GOT3 (cell line): ENCODE measurements at places on chromosomes 16 and 17.

DNA sequence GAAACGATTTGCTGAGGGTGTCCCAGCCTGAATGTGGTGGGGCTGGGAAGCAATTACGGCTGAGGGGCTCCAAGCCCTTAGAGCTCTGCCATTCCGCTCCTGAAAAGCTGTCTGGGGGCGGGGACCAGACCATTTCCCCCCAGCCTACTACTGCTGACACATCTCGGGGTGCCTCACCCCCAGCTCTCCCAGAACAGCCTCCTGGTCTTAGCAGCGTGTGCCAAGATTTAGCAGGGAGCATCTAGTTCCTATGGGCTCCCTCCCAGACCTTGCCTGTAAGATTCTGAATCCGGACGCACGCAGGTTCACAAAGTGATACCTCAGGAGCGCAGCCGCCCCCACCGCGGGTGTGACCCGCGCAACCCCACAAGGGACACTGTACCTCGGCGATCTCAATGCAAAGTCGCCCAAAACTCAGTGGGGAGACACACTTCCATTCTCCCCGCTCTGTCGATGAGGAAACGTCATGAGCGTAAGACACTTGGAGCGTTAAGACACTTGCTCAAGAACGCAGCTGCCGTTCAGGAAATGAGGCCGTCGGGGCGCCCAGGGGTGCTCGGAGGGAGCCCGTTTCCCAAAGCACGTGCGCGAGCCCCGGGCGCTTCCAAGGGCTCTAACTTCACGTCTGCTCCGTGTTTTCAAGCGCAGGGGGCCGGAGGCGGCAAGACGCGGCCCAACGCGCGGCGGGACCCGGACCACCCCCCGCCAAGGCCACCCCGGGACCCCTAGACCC lies 629 bp downstream of the GEMIN4 start:
- DNase-seq, result no peak

DNA sequence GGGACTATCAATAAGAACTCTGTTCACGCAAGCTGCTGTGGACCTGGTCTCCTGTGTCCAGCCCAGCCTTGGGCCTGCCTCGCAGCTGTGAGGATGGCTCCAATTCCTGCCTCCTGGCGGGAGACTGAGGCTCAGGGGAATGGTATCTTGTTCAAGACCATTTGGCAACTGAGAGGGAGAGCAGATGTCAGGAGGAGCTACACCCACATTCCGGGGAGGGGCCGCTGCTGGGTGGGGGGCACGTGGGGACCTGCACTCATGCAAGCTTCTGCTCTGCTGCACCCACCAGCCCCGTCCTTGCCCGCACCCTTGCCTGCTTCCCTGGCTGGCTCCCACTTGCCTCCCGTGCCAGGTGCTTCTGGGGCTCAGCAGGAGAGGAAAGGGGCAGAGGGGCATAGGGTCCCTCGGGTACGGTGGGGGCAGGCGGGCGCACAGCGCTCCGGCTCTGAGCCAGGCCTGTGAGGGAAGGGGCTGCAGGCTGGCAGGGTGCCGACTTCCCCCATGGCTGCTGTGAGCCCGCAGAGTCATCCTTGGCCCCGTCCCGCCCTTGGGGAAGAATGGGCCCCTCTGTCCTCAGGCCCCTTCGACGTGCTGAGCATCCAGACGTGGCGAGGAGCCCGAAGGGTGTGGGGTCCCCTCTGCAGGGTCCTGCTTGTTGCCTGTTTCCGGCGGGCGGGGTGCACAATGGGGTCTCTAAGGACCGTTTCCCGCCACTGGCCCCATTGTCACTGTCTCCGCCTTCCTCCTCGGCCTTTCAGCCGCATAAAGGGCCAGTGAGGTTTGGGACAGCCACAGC lies 2.7 kb downstream of the METRN start:
- no peak for DNase-seq

DNA sequence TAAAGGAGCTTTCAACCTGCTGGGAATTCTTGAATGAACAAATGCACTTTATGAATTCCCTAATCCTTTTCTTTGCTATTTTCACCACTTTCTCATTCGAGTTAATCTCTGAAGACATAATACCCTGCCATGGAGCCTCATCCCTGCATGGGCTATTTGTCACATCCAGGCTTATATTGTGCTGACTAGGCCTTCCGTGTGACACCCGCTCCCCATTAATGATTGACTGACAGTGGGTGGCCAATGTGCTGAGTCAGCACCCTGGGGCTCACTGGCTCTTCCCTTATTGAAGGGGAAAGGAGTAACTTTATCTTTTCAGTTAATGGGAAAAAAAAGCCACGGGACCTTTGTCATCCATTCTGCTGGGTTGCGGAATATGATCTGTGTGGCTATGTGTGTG lies 1024.8 kb upstream of the EEF2KMT start:
- DNase-seq, result no peak

- DNase-seq, result no peak
These were observed 5.1 kb upstream of the SCNN1B start for GRCh38 chr16:23296994-23297393.

DNA sequence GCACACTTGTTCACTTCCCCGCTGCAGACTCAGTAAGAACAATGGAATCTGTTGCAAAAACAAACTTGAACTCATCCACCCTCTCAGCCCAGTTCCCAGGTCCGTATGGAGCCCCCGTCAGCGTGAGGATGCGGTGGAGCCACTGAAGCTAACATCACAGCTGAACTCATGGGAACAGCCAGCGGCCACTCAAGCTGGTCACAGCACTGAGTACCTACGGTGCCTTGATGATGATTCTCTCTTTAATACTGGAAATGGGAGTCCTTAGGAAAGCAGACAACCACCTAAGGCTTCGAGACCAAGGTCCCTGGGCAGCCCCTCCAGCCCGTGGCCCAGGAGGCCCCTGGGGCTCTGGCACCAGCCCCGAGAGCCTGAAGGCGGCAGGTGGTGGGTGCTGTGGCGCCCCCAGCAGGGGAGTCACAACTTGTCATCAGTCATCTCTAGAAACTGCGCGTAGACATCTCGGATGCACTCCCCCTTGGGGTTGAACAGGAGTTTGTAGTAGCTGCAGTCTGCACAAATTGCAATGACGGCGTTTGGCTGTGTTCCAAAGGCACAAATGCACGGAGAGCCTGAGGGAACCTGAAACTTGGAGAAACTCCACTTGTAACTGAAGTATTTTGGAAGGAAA lies 31.0 kb upstream of the RHOT1 start:
- DNase-seq, result no peak

GRCh38 chr16:57884655-57885133 lies 82.4 kb upstream of the KIFC3 start:
- no peak for DNase-seq

DNA sequence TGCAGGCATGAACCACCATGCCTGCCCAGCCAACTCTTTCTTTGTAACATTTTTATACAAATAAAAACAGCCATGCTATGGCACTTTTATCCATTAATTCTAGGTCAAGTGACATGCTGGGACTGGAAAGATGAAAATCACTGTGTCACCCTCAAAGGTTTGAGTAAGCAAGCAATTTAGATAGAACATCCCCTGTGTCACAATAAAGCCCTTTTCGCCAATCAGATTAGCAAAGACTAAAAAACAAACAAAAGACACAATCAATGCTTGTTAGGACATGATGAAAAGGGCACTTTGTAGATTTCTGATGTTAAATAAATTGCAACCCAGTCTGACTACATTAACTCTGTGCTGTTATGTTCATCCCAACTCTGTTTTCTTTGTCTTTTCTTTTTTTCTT lies 26.4 kb downstream of the CHP2 start:
- no peak for DNase-seq

- DNase-seq, result no peak
These were observed 93.6 kb upstream of the DYNLRB2 start for GRCh38 chr16:80447241-80447640.

GRCh38 chr17:63421681-63422645 lies 24.1 kb downstream of the CYB561 start:
- DNase-seq, result no peak

DNA sequence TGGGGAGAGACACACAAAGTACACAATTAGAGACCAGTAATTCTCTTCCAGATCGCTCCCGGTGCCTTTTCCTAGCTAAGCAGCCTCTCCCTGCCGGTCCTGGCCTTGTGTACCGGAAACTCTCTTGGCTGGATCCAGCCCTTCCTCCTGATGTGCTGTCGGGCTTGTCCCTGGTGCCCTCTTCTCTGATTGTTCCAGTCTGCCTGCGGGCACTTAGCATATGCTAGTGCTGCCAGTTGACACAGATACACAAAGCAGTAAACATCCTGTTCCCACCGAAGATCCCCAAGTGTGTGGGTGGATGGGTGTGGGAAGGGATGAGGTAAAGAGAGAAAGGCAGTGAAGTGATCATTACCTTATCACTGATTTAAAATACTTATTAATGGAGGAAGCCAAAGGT lies 9.7 kb downstream of the HS3ST3B1 start:
- no peak for DNase-seq

GRCh38 chr16:80171746-80172145 lies 369.0 kb upstream of the DYNLRB2 start:
- no peak for DNase-seq

DNA sequence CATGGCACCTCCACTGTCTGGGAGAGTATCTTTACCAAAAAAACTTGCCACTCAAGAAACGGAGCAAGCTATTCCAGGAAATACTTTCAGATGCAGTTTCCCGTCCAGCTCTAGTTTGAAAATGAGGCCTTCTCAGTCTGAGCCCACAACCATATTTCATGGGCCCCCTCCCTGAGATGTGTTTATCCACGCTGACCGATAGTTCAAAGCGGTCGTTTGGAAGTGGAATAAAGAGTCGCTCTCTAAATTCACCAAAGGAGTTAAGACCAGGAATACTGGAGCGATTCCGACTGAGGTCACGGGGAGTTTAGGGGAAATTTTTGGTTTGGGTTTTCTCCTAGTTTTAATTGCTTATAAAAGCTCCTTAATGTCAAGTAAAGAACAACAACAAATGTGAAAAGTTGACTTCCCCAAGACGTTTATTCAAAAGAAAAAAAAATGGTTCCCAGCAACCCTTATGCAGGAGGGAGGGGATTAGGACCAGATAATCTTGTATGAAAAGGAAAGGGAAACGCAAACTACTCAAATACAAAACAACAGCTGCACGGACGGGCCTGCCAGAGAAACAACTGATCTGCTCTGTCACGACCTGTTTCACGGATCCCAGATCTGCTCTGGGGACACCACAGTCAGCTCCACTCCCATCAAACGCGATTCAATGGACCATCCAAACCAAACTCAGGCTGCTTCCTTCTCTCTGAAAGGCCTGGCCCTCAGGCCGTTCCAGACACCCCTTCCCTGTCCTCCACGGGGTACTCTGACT lies 77.1 kb downstream of the MRM3 start:
- no peak for DNase-seq

DNA sequence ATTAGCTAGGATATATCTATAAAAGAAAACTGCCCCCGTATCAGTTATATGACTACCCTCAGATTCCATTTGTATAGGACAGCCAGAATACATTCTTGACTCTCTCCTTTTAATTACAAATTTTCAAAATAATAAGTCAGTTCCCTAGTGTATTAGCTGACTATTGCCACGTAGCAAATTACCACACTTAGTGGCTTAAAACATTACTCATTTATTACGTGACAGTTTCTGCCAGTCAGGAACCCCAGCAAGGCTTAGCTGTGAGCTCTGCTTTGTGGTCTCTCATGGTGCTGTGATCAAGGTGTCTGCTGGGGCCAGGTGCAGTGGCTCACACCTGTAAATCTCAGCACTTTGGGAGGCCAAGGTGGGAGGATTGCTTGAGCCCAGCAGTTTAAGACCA lies 13.9 kb upstream of the SCNN1B start:
- DNase-seq, result no peak

DNA sequence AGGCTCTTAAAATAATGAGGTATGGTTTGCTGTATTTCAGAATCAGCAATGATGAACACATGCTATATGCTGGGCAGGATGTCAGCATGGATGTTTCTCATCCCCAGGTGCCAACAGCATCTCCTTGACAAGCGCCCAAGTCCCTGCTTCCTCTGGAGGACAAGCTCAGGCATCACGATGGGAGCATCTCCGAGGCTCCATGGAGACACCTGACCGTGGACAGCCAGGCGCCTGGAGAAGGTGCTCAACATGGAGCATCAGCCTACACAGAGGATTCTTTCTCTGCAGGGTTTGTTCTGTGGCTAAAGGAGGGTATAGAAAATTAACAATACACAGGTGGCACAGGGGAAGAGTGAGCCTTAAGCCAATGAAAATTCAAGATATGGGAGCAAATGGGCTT lies 72.1 kb downstream of the SLC5A11 start:
- DNase-seq, result no peak

DNA sequence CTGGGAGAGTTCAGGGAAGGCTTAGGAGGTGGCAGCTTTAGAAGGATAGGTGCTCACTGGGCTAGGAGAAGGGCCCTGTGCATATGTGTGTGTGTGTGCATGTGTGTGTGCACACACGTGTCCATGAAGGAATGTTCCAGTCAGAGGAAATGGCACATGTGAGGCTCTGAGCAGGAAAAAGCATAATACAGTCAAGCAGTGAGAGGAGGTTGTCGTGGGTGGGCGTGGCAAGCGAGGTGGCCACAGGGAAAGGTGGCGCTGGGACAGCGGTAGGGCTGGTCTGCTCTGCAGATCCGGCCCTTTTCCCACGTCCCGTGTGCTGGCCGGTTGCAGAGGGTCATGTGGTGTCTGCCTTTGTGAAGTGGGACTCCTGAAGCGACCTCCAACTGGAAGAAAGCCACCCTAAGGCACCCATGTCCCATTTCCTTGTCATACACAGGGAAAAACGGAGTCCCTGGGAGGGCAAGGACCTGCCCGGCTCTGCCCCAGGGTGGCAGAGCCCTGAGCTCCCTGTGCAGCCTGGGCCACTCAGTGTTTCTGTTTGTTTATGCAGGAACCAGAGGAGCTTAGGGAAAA lies 40.1 kb downstream of the NT5M start:
- no peak for DNase-seq

- DNase-seq, result no peak
These were observed 9.0 kb downstream of the SMIM5 start for GRCh38 chr17:75642182-75642783.

- DNase-seq, result no peak
These were observed 6.7 kb upstream of the MAP2K6 start for GRCh38 chr17:69407759-69408158.

DNA sequence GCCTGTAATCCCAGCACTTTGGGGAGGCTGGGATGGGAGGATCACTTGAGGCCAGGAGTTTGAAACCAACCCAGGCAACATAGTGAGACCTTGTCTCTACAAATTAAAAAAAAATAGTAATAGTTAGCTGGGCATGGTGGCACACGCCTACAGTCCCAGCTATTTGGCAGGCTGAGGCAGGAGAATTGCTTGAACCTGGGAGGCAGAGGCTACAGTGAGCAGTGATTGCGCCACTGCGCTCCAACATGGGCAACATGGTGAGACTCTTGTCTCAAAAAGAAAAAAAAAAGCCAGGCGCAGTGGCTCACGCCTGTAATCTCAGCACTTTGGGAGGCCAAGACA lies 56.9 kb upstream of the MRTFB start:
- DNase-seq, result no peak

DNA sequence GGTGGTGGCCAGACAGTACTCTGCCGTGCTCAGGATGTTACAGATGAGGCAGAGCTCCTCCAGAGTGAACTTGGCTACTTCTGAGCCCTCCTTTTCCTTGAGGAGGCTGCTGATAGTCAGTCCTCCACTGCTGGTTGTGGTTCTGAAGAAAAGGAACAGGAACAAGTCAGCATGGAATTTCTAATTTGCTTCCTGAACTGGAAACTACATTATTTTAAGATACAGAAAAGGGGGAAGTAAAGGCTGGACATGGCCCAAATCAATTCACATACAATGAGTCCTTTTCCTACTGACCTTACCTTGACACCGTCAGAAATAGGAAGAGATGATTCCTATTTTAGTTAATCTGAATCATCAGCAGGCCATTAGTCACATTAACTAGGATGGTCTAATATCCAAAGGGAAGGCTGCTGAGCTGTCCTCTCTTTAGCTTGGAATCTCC lies 154.2 kb downstream of the VPS53 start:
- no peak for DNase-seq

- DNase-seq, result no peak
These were observed 25.8 kb downstream of the SLC38A7 start for GRCh38 chr16:58658796-58659211.

GRCh38 chr17:68035131-68035522 lies 408 bp upstream of the KPNA2 start:
- peak; percentile 83 for DNase-seq
